Activated CD4-positive, alpha-beta memory T cell treated with anti-CD3 and anti-CD28 coated beads for 36 hours (primary cell): ENCODE measurements at places on chromosomes 12 and 14. TPM values are rescaled to one million over a fixed set of nuclear protein-coding genes. Genes with fewer than 3 reads are reported as not detected.

DNA sequence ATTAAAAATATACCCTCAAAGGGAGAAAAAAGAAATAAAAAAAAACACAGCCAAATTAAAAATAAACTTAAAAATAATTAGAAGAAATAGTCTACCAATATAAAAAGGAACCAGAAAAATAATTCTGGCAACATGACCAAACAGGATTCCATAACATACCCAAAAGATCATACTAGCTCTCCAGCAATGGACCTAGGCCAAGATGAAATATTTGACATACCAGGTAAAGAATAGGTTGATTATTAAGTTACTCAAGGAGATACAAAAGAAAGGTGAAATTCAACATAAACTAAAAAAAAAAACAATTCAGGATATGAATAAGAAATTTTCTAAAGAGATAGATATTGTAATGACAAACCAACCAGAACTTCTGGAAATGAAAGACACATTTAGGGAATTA lies 121.3 kb upstream of the SCAF11 start:
- H3K27ac ChIP-seq: no peak overlapping the region
- peaks cover 12% of the 10 kb centered on the region for H3K27me3 ChIP-seq
- no peak for DNase-seq

DNA sequence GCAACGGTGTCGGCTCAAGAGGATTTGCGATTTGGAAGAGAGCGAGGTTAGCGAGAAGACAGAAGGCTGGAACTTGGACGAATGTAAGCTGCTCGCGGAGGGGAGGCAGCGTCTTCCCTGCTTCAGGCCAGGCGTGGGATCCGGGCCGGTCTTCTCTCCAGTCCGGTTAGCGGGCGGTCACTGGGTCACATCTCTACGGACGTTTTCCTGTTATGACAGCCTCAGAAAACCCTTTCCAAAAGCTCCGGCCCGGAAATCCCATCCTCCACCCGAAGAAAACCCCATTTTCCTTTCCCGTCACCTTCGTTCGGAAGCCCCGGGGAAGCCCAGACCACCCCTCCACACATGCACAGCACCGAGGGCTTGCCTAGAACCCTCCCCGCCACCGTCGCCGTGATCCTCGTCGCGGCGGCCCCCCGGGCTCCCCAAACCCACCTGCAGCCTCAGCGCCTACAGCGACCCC lies 268 bp downstream of the NDUFB1 start:
- no peaks in the 10 kb centered on the region for H3K27me3 ChIP-seq
- peak overlapping the region; percentile 94 for H3K4me3 ChIP-seq
- H3K27ac ChIP-seq: peak overlapping the region; percentile 97
- peaks cover 24% of the 10 kb centered on the region for H3K36me3 ChIP-seq

- H3K27ac ChIP-seq: no peak overlapping the region
- peaks cover 13% of the 10 kb centered on the region for H3K36me3 ChIP-seq
- H3K4me3 ChIP-seq: no peak overlapping the region
These were observed 52.0 kb downstream of the WASHC3 start for GRCh38 chr12:102009796-102010195.

DNA sequence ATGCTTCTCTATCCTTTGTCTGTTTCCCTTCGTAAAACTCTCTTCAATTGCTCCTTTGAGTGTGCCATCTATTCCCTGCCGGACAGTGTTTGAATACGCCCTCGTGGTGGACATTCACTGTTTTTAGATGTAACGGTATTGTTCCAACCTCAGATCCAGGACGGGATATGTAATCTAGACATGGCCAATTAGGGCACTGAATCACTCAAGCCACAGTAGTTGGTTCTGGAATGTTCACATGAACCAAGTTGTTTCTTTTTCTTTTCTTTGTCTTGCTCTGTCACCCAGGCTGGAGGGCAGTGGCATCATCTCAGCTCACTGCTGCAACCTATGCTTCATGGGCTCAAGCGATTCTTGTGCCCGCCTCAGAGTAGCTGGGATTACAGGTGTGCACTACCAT lies 204.2 kb upstream of the PLXNC1 start:
- H3K4me3 ChIP-seq: no peak overlapping the region
- H3K27ac ChIP-seq: no peak overlapping the region
- no peaks in the 10 kb centered on the region for H3K4me1 ChIP-seq
- H3K36me3 ChIP-seq: no peaks in the 10 kb centered on the region
- no peak for DNase-seq
- H3K27me3 ChIP-seq: peaks cover 5% of the 10 kb centered on the region

DNA sequence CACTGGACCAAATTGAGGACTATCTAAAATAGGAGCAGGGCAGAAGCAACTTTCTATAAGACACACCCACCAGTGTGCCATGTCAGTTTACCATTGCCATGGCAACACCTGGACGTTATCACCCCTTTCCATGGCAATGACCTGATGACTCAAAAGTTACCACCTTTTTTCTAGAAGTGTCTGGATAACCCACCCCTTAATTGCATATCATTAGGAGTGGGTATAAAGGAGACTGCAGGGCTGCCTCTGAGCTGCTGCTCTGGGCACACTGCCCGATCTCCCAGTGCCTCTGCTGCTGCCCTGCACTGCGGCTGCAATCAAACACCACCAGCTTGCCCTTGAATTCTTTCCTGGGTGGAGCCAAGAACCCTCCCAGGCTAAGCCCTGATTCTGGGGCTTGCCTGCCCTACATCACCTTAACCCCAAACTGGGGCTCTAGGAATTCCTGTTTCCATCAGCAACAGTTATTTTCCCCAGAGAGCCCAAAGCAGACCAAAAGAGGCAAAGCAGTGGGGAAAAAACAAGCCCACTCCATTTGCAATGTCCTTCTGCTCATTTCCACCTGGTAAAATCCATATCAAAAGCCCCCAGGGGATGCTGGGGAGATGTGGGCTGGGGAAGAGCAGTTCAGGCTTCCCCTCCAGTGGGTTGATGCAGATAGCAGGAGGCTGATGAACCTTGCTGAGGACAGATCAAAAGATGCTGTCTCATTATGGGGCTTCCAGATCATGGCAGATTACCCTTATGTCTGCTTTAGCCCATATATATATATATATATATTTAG lies 129.5 kb upstream of the NCOR2 start:
- no peak for DNase-seq
- H3K27ac ChIP-seq: no peak overlapping the region
- peaks cover 8% of the 10 kb centered on the region for H3K4me1 ChIP-seq
- H3K27me3 ChIP-seq: peaks cover 4% of the 10 kb centered on the region
- no peak overlapping the region for H3K4me3 ChIP-seq
- H3K36me3 ChIP-seq: peaks cover 3% of the 10 kb centered on the region

GRCh38 chr14:99256483-99256874 lies 15.5 kb downstream of the BCL11B start:
- H3K4me1 ChIP-seq: peaks cover 90% of the 10 kb centered on the region
- H3K4me3 ChIP-seq: peak overlapping the region; percentile 96
- peaks cover 73% of the 10 kb centered on the region for H3K36me3 ChIP-seq
- DNase-seq: peak; percentile 25
- no peaks in the 10 kb centered on the region for H3K27me3 ChIP-seq
- H3K27ac ChIP-seq: peak overlapping the region; percentile 100

GRCh38 chr14:103782376-103782775 lies 65.0 kb downstream of the PPP1R13B start:
- no peak overlapping the region for H3K27ac ChIP-seq
- DNase-seq: no peak
- H3K36me3 ChIP-seq: peaks cover 2% of the 10 kb centered on the region

DNA sequence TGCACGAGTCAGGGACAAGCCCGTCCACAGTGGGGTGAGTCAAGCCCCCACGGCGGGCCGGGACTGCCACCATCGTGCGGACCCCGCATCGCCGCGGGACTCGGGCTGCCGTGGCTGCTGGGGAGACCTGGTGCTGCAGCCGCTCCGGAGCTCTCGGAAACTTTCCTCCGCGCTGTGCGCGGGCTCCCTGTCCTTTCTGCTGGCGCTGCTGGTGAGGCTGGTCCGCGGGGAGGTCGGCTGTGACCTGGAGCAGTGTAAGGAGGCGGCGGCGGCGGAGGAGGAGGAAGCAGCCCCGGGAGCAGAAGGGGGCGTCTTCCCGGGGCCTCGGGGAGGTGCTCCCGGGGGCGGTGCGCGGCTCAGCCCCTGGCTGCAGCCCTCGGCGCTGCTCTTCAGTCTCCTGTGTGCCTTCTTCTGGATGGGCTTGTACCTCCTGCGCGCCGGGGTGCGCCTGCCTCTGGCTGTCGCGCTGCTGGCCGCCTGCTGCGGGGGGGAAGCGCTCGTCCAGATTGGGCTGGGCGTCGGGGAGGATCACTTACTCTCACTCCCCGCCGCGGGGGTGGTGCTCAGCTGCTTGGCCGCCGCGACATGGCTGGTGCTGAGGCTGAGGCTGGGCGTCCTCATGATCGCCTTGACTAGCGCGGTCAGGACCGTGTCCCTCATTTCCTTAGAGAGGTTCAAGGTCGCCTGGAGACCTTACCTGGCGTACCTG lies 1.1 kb downstream of the PDE3A start:
- peaks cover 45% of the 10 kb centered on the region for H3K27me3 ChIP-seq
- peak; percentile 11 for DNase-seq
- no peak overlapping the region for H3K27ac ChIP-seq
- H3K36me3 ChIP-seq: no peaks in the 10 kb centered on the region
- H3K4me1 ChIP-seq: peaks cover 12% of the 10 kb centered on the region

DNA sequence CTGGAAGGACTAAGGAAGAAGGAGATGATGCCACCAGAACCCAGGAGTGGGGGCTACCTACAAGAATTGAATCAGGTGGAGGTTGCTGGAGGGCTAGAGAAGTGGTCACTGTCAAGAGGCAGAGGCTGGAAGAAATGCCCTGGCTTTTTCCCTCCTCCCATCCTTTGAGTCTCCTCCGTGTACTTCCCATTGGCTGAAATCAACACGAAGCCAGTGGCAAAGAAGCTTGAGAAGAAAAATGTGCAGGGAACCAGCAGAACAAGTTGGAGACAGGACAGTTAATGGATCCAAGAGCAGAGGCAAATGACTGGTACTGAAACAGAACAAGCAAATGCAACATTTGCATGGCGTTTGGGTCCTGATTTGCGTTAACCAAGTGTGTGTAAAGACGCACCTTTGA lies 9.1 kb upstream of the FBLN5 start:
- no peaks in the 10 kb centered on the region for H3K36me3 ChIP-seq
- H3K27ac ChIP-seq: no peak overlapping the region
- peaks cover 8% of the 10 kb centered on the region for H3K4me1 ChIP-seq
- no peak for DNase-seq

DNA sequence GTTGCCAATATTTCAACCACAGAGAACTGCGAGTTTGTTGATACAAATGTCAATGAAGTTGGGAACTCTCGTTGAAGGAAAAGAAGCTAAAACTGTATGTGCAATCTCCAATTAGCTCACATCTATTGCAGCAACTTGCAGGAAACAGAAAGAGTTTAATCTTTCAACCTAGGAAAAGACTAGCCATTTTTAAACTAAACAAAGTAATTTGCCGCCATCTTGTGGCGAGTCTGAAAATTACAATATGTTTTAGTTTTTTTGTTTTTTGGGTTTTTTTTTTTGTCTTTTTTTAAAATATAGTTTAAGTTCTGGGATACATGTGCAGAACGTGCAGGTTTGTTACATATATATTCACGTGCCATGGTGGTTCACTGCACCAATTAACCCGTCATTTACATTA lies 131.2 kb upstream of the FOXG1 start:
- DNase-seq: no peak
- H3K4me3 ChIP-seq: no peak overlapping the region
- no peaks in the 10 kb centered on the region for H3K36me3 ChIP-seq

DNA sequence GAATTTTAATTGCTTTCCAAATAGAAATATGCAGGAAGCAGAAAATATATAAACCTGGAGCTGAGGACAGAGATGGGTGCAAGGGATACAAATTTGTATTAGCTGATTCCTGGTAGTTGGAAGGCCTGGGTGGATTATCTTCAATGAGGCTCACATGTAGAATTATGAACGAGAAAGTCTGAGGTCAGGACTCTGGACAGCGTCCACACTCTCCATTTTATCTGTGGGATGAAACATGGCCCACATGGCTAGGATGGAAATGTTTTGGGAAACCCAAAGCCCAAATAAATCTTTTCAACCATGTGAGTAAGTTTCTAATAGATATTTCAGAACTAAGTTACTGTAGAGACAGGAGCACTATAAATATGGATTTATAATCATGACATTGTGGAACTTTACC lies 256.1 kb downstream of the APAF1 start:
- H3K4me3 ChIP-seq: no peak overlapping the region
- H3K36me3 ChIP-seq: no peaks in the 10 kb centered on the region
- peaks cover 16% of the 10 kb centered on the region for H3K27me3 ChIP-seq
- H3K27ac ChIP-seq: no peak overlapping the region

DNA sequence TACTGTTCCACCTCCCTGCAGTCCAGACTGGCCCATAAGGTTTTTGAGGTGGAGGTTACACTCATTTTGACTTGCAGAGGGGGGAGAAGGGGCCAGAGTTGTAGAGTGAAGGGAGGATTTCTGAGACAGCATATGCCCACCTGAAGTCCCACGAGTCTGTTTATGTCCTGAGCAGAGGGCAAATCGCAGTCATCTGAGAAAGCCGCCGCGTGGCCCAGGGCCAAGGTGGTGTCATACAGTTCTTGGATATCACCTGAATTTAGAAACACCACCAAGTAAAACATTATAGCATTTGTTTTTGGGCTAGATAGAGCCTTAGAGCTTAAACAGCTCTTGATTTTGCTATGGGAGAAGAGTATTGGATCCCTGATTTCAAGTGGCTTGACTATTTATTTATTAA lies 30.9 kb downstream of the TDG start:
- H3K36me3 ChIP-seq: no peaks in the 10 kb centered on the region
- H3K4me1 ChIP-seq: peaks cover 2% of the 10 kb centered on the region
- peaks cover 12% of the 10 kb centered on the region for H3K27me3 ChIP-seq
- DNase-seq: no peak
- H3K4me3 ChIP-seq: no peak overlapping the region

DNA sequence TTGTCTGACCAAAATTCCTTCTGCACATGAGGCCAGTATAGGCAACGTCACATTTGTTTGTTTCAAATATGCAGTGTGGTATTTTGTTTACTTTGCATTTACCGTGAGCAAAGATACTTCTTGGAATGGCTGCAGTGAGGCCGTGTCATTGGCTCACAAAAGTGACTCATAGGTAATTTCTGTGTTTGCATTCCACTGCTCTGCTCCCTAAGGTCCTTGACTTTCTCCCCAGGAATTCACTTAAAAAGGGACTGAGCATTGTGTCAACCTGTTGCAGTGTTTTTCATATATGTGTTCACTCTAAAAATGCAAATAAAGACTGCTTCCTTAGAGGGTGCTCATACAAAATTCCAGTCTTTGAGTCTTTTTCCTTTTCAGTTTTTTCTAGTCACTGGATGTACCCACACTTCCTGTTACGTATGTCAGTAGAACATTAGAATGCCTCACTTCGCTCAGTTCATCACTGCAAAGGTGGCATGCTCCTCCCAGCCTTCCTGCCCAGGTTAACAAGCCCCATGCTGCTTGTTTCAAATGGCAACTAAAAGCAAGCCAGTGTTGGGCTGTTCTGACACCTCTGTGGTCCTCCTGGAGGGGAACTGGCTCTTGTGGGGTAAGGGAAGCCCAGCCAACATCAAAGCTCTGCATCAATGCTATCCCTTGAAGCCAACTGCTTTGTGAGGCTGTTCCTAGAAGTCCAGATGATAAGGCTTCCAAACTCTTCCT lies 9.1 kb downstream of the C12orf76 start:
- H3K4me1 ChIP-seq: peaks cover 47% of the 10 kb centered on the region
- peaks cover 29% of the 10 kb centered on the region for H3K36me3 ChIP-seq
- no peaks in the 10 kb centered on the region for H3K27me3 ChIP-seq
- DNase-seq: peak; percentile 68

CABP1 gene
- total RNA-seq: 0.29 TPM

TMEM121 gene
- total RNA-seq: 9.7 TPM

PCED1B gene
- total RNA-seq: 136 TPM

SGPP1 gene
- 11.3 TPM for total RNA-seq

PZP gene
- not detected for total RNA-seq

PMEL gene
- total RNA-seq: 0.94 TPM

ATP6V1D gene
- 28.3 TPM for total RNA-seq

GALNT16 gene
- not detected for total RNA-seq

DPF3 gene
- 0.39 TPM for total RNA-seq

INSM2 gene
- not detected for total RNA-seq

DNM1L gene
- total RNA-seq: 59.0 TPM
